ENCODE measurements at places on chromosomes 7 and 10.

GRCh38 chr10:111335826-111336225 lies 259.0 kb downstream of the ADRA2A start:
- DNase-seq = no peak

DNA sequence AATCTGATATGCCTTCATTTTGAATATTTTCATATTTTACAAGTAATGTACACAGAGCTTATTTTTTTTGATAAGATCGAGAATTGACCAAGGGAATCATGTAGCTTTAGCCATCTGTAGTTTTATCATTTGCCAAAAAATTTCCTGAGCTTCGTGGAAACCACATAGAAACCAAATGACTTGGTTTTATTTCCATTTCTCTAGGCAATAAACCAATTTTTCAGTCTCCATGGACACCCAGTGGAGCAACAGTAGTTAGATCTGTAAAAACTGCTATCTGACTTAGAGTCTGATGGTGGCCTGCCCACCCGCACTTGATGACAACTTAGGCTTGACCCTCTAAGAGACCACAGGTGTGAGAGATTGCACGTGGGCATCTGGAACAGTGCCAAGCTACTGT lies 127.8 kb upstream of the CDK6 start:
- no peak for DNase-seq

- no peak for DNase-seq
These were observed 2.7 kb upstream of the TPST1 start for GRCh38 chr7:66202441-66202840.

DNA sequence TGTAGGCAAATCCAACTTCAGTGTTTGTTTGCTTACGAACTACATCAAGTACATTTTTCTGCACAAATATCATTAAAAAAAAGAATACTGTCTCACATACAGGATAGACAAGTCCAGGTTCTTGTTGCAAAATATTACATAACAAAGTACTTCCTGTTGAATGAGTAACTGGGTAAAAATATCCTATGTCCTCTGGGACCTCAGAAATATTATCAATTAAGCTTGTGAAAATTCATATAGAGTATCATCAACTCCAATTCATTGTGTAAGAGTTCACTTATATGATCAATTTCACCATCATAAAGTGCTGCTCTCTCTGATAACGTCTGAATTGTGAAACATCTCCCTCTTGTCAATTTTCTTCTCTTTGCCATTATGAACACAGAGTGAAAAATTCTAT lies 22.6 kb downstream of the HERC4 start:
- no peak for DNase-seq

DNA sequence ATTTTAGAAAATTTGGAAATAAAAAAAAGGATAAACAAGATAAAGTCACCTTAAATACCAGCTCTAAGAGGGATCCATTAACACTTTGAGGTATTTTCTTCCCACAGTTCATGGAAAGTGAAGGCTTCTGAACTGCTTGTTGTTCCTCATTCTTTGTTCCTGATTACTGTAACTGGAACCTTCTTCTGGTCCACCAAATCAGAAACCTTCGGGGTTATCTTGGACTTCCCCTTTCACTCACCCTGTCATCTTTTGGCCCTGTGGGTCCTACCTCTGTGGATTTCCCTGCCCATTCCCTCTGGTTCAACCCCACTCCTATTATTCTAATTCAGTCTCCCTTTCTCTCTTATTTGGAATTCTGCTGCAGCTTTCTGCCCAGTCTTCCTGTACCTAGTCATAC lies 116.5 kb upstream of the PRPS1L1 start:
- no peak for DNase-seq

DNA sequence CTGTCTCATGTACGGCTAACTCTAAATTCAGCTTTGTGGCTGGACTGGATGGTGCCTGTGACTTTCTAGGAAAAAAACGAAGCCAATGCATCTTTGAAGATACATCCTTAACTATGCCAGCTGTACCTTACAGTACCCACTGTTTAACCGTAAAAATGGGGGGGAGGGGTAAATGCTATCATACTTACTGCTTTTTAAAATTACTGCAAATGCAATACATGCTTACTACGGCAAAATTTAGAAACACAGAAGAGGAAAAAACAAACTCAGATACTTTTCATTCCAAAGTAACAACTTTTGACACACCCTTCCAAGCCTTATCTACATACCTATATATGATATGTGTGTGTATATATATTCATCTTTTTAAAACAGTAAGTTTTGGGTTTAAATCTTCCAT lies 20.4 kb upstream of the GLCCI1 start:
- no peak for DNase-seq

- no peak for DNase-seq
These were observed 461.9 kb downstream of the PTPRN2 start for GRCh38 chr7:158125721-158126120.

GRCh38 chr7:43076189-43076605 lies 36.2 kb upstream of the HECW1 start:
- DNase-seq = no peak

- no peak for DNase-seq
These were observed 96.8 kb upstream of the PHYHIPL start for GRCh38 chr10:59079386-59080226.

GRCh38 chr7:140691376-140692045 lies 5.0 kb upstream of the NDUFB2 start:
- DNase-seq = no peak

DNA sequence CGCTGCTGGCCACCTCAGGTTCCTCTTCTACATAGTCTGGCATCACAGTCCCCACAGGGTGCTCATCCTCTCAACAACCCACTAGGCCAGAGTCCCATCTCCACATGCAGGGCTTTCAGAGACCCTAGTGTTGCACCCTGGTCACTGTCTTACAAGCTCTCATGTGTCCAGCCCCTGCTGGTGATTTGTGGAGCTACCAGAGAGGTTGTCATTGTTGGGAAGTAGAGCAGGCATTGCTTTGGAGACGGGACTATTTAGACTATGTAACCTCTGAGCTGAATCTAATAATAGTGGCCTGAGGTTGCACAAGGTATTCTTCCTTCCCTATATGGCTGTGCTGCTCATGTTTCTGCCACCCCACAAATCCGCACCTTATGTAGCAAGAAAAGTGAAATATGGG lies 135.3 kb upstream of the VWC2 start:
- DNase-seq = no peak

All from NCI-H345 (cell line).